ENCODE measurements at places on chromosomes 5 and 9.

- DNase-seq: no peak
Measured at GRCh38 chr5:155258161-155258560, 244.6 kb downstream of the KIF4B start.

DNA sequence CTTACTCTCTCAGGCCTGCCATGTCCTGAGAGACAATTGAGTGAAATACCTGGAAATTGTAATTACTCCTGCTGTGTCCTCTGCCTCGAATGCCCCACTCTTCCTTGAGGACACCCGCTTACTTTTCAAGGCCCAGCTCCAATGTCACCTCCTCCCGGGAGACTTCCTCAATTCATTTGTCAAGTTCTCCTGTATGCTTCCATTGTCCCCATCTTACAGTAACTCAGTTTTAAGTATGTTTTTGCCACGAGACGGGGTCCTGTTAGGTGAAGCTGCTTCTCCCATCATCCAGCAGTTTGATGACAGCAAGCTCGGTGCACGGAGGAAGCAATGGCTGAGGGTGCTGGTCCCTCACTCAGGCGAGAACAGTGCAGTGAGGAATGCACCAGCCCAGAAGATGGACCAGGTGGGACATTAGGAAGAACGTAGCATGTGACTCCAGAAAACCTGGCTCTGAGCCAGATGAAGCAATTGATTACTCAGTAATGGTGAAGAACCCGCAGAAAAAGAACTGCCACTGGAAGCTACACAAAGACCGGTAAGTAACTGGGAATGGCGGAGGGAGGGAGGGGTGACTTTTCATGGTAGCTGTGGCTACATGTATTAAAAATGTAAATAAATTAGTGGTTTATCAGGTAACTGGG, 274.8 kb downstream of the DENND1A start:
- no peak for DNase-seq

- DNase-seq: no peak
Measured at GRCh38 chr5:167725741-167726140, 565.7 kb upstream of the WWC1 start.

DNA sequence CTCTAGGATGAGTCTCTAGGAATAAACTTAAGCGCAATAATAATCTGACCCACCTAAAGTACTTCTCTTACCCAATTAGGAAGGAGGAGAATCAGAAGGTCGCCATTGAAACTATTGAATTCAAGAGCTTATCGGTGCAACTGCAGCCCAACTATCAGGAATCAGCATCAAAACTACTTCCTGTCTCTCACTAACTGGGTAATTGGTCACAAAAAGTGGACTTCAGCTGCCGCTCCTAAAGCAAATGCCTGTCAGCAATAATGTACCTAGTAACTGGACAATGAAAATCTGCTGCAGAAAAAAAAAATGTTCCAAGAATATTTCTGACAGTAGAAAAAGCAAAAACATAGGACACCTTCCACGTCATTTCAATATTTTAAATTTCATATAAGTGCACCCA, 3.3 kb downstream of the OR1L8 start:
- no peak for DNase-seq

DNA sequence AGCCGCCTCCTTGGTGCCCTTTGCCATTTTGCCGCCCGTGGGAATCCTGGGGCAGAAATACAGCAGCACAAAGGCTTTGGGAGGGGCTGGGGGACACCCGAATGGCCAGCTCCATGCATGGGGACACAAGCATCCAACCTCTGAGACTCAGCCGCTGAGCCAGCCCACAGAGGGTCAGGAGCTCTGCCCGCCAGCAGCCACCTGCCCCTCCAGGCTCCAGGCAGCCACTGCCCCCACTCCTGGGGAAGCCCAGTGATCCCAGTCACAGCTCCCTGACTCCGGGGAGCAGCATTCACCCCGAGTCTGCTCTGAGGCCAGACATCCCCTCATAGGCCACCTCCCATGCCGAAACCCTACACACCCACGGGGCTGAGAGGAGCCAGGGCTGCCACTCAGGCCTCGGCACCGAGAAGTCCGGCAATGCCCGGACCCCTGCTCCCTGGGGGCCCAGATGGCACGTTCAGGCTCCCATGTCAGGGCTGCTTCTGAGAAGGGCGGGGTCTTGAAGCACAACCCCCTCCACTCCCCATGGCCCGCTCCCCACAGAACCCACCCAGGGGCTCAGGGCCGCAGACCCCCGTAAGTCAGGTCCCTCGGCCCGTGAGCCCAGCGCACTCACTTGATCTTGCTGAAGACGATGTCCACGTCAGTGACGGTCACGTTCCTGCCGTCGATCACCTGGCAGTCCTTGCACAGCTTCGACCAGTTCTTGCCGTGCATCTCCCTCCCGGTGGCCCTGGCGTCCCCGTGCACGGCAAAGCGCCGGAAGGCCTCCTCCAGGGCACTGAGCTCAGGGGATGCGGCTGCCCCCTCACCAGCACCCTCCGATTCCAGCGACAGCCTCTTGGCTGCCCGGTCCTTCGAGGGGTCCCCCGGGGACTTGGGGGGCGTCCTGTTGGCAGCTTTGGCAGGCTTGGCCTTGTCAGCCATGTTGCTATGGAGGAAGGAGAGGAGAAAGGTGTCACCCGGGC, 15.7 kb downstream of the TPPP start:
- DNase-seq: no peak

DNA sequence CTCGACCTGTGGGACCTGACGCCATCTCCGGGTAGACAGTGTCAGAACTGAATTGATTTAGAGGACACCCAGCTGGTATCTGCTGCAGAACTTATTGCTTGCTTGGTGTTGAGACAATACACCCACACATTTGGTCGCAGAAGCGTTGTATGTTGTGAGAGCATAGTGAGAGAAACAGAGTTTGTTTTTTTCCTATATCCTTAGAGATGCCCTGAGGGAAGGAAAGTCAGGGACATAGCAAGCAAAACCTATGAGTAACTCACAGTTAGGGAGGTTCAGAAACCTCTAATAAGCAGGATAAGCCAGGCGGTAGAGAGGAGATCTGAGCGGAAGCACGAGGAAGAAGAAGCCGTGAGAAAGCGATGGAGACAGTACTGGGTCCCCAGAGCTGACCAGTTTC, 59.8 kb downstream of the PTCD2 start:
- no peak for DNase-seq

DNA sequence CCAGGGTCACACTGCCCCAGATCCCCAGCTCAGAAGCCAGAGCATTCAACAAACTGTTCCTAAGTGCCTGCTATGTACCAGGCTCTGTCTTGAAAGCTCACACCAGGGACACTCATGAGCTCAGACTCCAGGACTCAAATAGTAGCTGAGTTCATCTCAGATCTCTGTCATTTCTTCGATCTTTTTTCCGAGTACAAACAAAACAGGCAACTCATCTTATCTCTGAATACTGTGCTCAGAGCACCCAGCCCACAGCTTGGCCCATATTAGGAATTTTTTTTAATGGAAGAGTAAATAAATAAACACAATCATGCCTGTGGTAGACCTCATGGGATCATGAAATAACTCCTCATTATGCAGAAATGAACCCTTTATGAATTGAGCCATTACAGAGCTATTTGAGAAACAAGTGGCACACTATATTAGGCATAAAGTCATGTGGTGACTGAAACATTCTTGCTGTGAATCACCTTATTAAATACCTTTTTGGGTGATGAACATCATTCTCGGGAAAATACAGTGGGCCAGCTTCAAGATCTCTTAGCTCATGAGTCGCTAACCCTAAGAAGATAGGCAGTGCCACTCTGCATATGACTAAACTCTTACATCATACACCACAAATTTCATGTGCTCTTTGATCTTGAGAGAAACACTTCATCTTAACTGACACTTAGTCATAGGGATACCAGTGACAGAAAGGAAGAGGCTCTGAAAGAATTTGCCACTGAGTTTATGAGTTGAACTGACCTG, 9.9 kb downstream of the SH3RF2 start:
- DNase-seq: no peak

DNA sequence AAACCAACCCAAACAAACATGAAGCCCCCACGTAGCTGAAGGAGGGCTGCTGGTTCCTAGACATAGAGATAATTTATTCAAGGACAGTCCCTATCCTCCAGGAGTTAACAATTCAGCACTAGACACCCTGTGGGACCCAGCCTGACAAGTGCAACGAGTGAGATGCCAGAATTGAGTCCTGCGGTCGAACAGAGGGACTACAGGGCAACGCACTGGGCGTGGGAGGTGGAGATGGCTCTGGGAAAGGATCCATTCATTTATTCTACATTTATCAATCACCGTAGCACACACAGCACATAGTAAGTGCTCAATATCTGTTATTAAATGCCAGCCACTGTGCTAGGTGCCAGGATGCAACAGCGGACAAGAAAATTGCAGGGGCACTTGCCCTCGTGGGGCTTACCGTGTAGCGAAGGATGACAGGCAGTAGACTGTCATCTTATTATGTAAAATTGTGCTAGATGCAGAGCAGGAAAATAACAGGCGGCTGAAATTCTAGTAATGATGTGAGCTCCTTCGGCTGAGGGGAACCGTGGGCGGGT, 855 bp upstream of the ARHGAP26 start:
- no peak for DNase-seq

DNA sequence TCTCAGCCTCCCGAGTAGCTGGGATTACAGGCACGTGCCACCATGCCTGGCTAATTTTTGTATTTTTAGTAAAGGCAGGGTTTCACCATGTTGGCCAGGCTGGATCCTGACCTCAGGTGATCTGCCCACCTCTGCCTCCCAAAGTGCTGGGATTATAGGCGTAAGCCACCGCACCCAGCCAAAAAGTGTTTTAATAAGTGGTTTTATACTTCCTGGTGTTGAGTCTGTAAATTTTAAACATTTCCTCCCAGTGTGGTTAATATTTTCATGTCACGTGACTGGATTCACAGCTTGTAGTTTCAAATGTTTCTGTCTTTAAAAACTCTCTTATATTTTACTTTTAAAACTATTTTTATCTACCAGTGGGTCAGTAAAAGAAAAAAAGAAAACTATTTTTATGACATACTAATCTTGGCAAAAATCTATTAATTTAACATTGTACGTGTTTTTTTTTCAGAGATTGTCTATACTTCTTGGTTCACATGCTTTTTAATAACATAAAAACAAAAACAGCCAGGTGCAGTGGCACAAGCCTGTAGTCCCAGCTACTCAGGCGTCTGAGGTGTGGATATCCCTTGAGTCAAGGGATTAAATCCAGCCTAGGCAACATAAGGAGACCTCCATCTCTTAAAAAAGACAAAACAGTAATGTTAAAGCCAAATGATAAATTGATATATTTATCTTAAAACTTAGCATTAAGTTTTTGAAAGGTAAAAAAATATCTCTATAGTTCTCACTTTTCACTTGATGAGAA, 117.1 kb downstream of the DMXL1 start:
- DNase-seq: no peak

DNA sequence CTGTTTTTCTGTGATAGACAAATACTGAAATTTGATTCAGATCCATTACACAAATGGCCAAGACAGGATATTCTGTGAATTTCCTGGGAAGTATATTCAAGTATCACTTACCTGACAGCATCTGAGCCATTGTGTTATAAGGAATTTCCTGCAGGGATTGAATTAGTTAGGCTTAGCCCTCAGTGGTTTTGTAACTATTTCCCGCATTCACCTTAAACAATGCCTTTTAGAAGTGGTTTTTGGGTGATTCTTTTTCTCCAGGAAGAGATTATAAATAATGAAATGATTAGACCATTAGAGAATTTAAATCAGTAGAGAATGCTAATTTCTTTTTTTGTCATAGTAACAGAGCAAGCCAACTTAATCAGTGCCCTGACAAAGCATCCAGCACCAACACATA, 30.6 kb downstream of the ITGA1 start:
- no peak for DNase-seq

- DNase-seq: no peak
Measured at GRCh38 chr5:16418471-16418922, 47.1 kb downstream of the ZNF622 start.

DNA sequence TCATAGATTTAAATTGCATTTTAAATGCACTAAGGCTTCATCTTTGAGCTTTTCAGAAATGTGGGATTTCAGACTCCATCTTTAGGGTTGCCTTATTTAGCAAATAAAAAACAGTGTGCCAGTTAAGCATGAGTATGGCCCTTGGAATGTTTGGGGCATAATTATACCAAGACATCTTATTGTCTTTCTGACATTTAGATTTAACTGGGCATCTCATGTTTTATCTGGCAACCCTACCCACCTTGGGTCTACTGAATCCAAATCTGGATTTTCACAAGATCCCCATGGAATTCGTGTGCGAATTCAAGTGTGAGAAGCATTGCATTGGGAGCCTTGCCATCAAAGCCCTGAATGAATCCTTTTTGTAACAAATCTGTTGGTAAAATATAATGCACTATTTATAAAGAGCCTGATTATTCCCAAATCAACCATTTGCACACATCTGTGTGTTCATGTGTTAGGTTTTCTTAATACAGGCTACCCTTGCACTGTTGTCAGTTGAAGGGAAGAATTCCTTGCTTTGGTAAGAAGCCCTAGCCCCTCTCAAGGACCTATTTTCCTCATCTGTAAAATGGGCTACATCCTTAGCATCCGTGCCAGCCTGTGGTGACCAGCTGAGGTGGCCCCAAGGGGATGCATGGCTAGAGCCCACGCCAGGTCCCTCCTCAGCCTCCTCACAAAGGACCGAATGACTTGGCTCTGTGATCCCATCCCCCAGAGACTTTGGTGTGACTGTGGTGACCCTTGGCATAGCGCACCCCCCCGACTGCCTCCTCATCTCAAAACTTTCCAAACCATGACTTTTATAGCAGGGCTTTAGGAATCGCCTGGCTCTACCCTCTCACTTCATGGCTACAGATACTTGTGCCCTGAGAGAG, 8.1 kb downstream of the GSN start:
- DNase-seq: no peak

DNA sequence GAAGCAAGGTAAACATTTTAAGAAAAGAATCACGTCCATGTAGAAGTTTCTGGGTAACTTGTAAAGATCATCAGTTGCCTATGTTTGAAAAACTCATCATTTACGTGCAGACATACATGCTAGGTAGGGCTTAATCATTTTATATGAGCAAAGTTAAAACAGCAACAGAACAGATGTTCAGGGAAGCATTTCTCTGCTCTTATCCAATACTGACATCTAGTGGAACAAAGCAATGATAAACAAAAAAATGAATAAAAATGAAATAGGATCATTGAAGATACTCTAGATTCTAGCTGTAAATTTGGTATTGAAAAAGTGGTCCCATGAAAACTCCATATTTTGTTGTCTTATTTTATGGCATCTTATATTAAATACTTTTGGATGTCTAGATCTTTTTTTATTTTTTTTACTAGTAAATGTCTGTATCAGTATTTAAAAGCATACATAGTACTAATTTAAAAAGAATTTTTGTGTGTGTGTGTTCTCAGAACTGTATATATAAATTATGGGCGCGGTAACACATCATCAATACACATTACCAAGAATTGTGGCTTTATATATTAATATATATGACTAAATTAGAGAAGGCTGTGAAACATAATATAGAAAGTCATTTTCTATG, 1050.2 kb downstream of the CDH12 start:
- DNase-seq: no peak

DNA sequence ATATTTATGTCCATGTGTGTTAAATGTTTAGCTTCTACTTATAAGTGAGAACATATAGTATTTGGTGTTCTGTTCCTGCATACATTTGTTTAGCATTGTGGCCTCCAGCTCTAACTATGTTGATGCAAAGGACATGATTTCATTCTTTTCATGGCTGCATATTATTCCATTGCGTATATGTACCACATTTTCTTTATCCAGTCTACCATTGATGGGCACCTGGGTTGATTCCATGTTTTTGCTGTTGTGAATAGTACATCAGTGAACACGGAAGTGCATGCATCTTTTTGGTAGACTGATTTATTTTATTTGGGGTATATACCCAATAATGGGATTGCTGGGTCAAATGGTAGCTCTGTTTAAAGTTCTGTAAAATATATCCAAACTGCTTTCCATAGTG, 359.0 kb downstream of the SLCO4C1 start:
- DNase-seq: no peak
